Left kidney (tissue), 8 donors: ENCODE measurements at places on chromosomes 6 and 20. TPM values are rescaled to one million over a fixed set of nuclear protein-coding genes. Genes with fewer than 3 reads are reported as not detected.

GRCh38 chr20:20083807-20084206 is 31.5 kb downstream of the CFAP61 start:
- peak; percentile 40 for DNase-seq

The SGK2 gene
- polyA plus RNA-seq, result 73.0 TPM

The TMC2 gene
- polyA plus RNA-seq, result 0.50 TPM

DNA sequence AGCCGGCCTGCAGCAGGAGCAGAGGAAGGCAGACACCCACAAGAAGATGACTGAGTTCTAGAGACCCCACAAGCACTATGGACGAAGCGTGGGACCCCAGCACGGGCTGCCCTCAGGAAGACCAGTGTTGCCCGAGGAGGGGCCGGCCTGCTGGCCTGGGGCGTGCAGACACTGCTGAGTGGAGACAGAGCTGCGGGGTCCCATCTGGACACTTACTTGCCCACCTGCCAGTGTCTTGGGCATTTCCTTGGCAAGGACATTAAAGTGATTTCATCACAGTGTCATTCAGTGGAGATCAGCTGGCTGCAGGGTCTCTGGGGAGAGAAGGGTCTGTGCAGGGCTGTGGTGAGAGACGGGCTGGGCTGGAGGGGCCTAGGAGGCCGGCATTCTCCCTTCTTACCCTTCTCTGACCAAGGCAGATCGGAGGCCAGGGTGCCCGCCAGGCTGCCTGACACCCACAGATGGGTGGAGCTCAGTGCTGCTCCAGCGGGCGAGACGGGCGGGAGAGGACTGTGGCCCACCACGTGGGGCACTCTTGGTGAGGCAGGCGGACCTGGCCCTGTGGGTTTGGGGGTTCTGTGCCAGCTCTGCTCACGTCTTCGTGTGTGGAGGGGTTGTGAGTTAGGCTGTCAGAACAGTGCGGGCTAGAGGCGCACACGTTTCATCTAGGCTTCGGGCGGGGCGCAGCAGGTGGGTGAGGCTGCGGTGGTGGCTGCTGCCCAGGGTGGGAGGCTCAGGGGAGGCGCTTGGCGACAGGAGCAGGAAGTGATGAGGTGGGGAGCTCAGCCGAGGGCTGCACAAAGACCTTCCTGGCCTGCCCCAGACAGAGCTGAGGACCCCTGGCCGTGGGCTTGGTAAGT is at the start of gene LIME1:
LIME1 (plus strand) TSS at position 806 of the 860 bp plus-strand sequence. CDS start 886 bp downstream, outside the sequence.
- no peak for DNase-seq

GRCh38 chr6:42450477-42451332 is 1.0 kb downstream of the TRERF1 start:
- no peak for DNase-seq

The GNRH2 gene
- 0.73 TPM for polyA plus RNA-seq

DNA sequence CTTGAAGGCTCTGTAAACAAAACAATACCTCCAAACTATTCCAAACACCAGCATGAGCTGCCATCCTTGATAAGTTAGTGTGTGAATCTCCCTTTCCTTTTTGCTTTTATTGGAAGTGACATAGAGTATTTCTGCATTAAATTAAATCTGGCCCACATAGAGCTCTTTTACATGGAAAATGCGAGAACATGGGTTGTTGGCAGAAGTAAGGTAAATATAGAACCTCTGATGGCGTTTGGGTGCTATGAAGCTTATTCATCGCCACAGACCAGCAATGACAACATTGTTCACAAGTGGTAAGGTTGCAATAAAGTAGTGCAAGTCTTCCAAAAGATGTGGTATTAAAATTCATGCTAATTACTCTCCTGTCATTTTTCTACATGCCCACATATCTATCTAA is 445.8 kb upstream of the JAG1 start:
- no peak for DNase-seq
